ENCODE measurements at places on chromosomes 1 and 21. TPM values are rescaled to one million over a fixed set of nuclear protein-coding genes. Genes with fewer than 3 reads are reported as not detected.
A peak's percentile ranks its signal among the peaks of the same experiment; 100 is the strongest.

DNA sequence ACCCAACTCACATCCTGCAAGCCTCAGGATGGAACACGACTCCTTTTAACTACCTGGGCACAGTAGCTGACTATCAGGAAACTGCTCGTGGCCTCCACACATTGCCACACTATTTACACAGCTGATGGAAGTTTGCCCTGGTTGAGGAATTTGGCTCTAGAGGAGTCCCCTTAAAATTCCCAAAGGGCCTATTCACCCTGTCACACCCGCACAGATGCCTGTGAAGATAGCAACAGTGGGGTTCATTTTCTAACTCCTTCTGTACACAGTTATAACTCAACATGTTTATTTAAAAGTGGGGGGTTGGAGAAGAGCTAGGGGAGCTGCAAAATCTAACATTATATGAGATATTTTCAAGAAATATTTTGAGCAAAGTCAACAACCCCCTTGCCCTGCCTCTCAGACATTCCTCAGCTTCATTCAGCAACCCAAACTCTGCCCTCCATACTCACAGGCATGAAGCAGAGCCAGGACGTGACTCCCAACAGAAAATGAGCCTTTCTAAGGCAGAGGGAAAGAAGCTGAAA lies 35.8 kb upstream of the CCN1 start:
- H3K36me3 ChIP-seq = no peaks in the 10 kb centered on the region
- no peak overlapping the region for H3K4me3 ChIP-seq
- no peak overlapping the region for H3K27ac ChIP-seq
- H3K4me1 ChIP-seq = no peaks in the 10 kb centered on the region

The GJC2 gene
- 2.1 TPM for total RNA-seq

The PKP1 gene
- not detected for total RNA-seq

GRCh38 chr1:114368560-114369255 lies 142.3 kb downstream of the TRIM33 start:
- no peak overlapping the region for H3K27ac ChIP-seq
- H3K4me1 ChIP-seq = no peaks in the 10 kb centered on the region
- peak overlapping the region; percentile 12 for H3K4me3 ChIP-seq
- H3K36me3 ChIP-seq = peaks cover 4% of the 10 kb centered on the region
- no peaks in the 10 kb centered on the region for H3K27me3 ChIP-seq

The TMEM234 gene
- total RNA-seq = 15.8 TPM

The ZC3H12A gene
- total RNA-seq = 109 TPM

The LRRC52 gene
- not detected for total RNA-seq

GRCh38 chr1:29960876-29961275 lies 724.6 kb downstream of the PTPRU start:
- no peak overlapping the region for H3K4me3 ChIP-seq
- no peak overlapping the region for H3K27ac ChIP-seq
- H3K27me3 ChIP-seq = peaks cover 4% of the 10 kb centered on the region
- DNase-seq = peak; percentile 37

- H3K4me1 ChIP-seq = no peaks in the 10 kb centered on the region
- H3K36me3 ChIP-seq = no peaks in the 10 kb centered on the region
- H3K27me3 ChIP-seq = peaks cover 21% of the 10 kb centered on the region
These were observed 87.0 kb downstream of the C4BPA start for GRCh38 chr1:207191061-207191460.

GRCh38 chr1:220527908-220528678 lies at the start of gene MARK1:
Gene MARK1, plus strand, starts transcription at chr1:220528136. Its CDS starts 687 bp downstream, at chr1:220528823.
- peaks cover 67% of the 10 kb centered on the region for H3K27me3 ChIP-seq
- H3K4me1 ChIP-seq = peaks cover 7% of the 10 kb centered on the region
- H3K36me3 ChIP-seq = peaks cover 6% of the 10 kb centered on the region
- DNase-seq = no peak
